Activated naive CD8-positive, alpha-beta T cell treated with anti-CD3 and anti-CD28 coated beads, Interleukin-2, amount 50 U/mL, for 16 hours (primary cell): ENCODE measurements at places on chromosomes 16 and 17.
A peak's percentile ranks its signal among the peaks of the same experiment; 100 is the strongest.

- no peak for DNase-seq
Measured at GRCh38 chr17:46071796-46072195, 72.7 kb downstream of the STH start.

DNA sequence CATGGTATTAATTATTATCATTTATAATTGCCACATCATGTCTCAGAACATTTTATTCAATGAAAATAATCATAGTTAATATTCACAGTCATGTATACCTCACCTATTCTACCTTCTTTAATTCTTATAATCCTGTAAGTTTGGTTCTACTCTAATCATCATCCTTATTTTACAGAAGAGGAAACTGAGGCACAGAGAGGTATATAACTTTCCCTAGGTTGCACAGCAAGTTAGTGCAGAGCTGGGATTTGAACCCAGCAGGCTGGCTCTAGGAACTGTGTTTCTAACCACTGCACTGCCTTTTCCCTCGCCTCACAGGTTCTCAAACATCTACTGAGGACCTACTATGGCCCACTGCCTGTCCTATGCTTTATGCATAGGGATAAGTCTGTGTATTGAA is 32.7 kb downstream of the WSB1 start:
- no peak for DNase-seq

DNA sequence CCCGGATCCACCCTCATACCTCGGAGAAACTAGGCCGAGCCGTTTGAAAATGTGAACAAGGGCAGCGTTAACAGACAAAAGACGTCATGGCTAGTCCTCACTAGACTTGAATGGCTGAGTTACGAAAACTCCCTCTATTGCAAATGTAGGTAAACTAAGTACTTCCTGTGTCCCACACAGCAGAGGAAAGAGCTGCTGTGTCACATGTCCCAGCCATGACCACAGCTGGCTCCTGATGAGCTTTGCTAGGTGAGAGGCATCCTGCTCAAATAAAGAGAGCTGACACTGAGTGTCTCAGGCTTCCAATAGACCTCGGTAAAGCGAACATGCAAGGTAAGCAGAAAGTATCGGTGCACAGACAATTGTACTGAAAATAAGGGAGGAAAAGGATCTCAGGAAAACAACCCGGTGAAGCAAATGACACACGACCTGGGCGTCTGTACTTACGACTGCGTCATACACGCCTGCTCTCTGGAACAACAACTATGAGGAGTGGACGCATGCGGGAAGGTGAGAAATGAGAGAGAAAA is 26.0 kb downstream of the TMEM204 start:
- no peak for DNase-seq

DNA sequence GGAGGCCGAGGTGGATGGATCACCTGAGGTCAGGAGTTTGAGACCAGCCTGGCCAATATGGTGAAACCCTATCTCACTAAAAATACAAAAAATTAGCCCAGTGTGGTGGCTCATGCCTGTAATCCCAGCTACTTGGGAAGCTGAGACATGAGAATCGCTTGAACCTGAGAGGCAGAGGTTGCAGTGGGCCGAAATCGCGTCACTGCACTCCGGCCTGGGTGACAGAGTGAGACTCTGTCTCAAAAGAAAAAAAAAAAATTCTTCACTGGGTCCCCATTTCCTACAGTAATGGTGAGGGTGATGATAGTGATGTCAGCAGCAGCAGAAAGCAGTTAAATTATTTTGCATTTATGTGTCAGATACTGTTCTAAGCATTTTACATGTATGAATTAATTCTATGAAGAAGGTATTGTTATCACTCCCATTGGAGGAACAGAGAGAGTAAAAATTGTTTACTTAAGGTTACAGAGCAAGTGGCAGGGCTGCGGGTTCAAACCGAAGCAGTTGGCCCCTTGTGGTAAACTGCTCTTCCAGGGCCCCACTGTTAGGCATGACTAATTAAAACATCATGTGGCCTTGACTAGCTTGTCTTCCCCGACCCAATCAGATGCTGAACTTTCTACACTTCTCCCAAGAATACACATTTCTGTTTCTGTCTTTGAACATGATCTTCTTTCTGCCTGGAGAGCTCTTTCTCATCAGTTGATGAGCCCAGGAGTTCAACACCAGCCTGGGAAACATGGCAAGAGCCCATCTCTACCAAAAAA is 45.8 kb downstream of the STAT3 start:
- DNase-seq: no peak

DNA sequence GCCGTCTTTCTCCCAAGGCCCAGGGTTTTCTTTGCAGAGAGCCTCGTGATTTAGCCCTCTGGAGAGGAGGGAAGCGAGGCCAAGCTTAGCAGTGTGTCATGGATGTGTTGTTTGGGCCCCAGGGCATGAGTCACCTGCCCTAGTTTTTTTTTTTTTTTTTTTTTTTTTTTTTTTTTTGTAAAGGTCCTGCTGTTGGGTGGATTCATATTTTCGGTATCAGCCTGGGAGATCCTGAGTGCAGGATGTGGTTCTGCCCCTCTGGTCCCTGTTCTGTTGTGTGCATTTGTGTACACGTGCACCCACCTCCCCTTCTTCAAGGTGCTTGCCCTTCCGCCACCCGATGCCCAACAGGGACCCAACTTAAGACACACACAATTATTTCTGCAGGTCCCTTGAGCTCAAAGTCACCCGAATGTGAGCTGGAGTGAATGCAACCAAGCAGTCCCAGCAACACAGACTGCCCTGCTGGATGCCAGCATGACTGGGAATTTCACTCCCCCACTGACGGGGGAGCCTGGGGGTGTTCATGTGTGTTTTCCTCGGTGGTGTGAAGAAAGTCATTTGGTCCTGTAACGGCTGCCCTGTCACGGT is 265.8 kb upstream of the TNRC6C start:
- DNase-seq: no peak

- no peak for DNase-seq
Measured at GRCh38 chr17:69512946-69513345, 98.4 kb downstream of the MAP2K6 start.

DNA sequence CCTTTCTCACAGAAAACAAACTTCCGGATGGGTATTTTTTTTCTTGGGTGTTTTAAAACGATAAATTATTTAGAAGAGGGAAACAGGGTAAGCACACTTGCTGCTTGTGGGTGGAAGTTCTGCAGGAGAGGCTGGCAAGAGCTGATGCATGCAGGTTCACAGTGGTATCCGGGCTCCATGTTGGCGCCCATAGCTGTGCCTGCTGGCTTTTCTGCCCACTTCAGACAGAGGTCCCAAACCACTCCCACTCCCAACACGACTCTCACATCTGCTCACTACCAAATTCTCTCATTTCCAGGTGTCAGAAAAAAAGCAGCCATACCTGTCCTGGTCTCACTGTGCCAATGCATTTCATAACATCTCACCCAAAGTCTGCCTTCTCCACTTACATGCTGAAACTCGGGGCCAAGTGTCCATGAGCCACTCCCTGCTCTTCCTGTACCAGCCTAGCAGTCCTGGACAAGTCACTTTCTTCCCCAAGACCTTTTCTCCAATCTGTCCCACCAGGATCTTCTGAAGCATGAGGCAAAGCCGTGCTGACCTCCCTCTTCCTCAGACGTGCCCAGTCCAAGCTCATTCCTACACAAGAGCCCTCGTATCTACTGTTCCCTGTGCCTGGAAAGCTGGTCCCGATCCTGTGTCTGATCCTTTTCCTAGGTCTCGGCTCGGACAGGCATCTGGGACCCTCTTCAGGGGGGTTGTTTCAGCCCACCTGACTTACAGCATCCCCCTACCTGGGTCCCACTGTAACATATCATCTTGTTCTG is 1.5 kb downstream of the CD300LF start:
- no peak for DNase-seq

- no peak for DNase-seq
Measured at GRCh38 chr17:6047966-6048365, 22.2 kb upstream of the WSCD1 start.

DNA sequence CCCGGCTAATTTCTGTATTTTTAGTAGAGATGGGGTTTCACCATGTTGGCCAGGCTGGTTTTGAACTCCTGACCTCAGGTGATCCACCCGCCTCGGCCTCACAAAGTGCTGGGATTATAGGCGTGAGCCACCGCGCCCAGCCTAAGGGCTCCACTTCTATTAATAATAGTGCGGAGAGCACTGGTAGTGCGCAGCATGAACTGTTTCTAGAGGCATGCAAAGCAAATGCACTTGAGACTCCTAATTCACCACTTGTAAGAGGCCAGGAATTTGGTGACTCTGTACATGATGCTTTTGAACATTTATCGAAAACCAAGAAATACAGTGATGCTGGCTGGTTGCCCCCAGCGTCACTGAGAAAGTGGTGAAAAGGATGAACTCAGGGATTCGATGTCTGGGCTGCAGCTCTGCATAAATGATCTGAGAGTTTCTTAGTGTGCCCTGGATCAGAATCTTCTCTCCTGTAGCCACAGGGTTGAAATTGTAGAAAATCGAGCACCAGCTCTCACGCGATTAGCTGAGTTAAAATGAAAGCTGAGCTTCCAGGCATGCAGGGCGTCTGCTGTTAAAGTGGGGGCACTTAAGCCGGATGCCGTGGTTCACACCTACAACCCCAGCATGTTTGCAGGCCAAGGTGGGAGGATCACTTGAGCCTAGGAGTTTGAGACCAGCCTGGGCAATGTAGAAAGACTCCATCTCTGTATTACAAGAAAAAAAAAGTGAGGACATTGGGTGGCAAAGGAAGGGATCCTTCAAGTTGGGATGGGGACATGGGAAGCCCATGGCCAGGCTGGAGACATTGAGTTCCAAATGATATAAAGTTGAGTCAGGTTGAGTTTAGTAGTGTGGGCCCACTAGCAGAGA is 4.8 kb downstream of the RNF213 start:
- DNase-seq: peak; percentile 60

GRCh38 chr17:347309-347899 is 5.2 kb downstream of the RPH3AL start:
- DNase-seq: no peak

GRCh38 chr16:3256866-3257465 is 533 bp upstream of the MEFV start:
- DNase-seq: no peak

DNA sequence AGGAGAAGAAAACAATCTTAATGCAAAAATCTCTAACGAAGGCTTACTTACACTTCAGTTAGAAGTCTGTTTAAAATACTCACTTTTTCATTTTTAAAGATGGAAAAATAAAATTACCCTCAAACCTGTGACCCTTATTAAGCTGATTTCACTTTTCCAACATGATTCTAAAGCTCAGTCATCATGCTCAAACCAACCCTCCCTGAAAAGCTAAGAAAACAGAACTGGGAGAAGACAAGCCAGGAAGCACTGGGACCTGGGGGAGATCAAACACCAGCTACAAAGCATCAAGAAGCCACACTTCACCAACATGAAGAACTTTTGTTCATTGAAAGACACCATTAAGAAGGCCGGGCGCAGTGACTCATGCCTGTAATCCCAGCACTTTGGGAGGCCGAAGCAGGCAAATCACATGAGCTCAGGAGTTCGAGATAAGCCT is 88.8 kb downstream of the LITAF start:
- DNase-seq: no peak

DNA sequence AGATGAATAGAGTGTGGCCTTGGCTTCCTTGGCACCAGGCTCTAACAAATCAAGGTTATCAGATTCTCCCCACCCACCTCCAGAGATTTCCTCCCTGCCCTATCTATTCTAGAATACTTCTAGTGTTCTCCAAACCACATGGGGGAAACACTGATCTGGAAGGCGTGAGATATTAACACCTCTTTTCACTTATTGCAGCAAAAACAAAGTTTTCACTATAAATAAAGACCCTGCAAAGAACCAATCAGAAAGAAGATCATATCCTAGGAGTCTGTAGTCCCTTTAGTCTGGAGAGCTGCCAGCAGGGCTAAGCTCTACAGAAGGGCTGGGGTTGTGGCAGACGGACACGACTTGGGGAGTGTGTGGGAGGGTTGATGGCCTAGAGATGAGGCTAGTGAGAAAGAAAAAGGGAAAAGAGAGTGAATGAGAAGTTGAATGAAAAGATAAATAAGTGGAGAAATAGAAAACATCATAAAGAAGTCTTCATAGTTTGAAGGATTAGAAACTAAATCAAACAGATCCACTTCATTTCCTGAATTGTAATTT is 8.6 kb upstream of the SKAP1 start:
- no peak for DNase-seq

GRCh38 chr16:87284183-87284582 is 33.0 kb downstream of the C16orf95 start:
- no peak for DNase-seq

- DNase-seq: no peak
Measured at GRCh38 chr16:3541527-3542155, 35.6 kb downstream of the NLRC3 start.
